Activated CD4-positive, alpha-beta T cell treated with anti-CD3 and anti-CD28 coated beads for 4 hours (primary cell): ENCODE measurements at places on chromosomes 1 and 21.

DNA sequence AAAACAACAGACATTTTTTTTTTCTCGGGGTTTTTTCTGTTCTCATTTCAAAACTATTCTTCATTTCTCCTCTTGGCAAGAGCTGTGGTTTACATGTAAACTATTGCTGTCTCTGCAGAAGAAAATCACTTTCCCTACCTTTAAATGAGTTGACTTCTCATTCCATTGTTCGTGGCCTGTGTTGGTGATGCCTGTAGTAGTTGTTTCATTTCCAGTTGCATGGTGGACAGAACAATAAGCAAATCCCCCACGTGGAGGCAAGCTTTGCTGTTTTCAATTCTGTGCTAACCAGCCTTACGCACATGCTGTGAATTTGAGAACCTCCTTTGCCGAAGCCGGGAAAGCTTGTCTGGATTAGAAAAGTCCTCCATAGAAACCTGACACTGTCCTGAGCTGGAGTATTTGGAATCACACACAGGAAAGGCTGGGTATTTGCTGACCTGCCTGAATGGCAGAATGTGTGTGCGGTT, 26.2 kb upstream of the MAP3K7CL start:
- DNase-seq: no peak

DNA sequence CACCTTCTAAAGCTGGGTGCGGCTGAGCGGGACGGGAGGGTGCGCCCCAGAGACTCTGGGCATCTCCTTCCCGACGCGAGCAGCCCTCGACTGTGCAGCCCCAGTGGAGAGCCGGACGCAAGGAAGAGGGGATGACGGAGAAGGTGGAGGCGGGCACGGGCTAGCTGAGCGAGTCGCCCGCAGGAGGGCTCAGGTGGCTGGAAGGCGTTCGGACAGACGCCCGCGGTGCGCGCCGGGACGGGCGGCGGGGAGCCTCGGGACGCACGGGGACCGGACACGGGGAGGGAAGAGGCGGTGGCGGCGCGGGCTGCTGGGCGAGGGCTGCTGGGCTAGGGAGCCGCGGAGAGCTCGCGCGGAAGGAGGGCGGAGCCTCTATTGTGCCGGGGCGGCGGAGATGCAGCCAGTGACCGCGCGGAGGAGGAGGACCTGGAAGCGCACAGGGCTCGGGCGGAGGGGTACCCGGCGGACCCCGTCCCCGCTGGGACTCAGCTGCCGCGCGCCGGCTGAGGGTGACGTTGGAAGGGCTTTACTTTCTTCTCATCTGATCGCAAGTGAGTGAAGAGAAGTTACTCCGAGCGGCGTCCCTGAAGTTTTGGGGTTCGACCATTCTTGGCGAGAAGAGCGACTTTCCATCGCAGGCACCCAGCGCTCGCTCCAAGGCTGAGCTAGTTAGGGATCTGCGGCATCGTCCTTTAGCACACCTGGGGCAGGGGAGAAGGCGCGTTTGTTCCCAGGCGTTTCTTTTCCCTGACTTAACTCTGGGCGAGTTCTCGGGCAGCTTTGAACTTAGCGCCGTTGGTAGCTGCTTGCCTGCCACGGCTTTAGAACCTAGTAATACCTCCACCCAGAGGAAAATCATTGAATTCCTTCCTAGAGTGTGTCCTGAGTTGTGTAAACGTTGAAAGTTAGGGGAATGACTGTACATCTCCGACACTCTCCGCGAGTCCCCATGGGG, at the start of gene OLFML2B:
OLFML2B (minus strand) TSS at position 323 of the 955 bp plus-strand sequence. CDS start 439 bp downstream, outside the sequence.
- peak; percentile 25 for DNase-seq

GRCh38 chr1:53728702-53729455, 10.1 kb downstream of the GLIS1 start:
- no peak for DNase-seq

- DNase-seq: no peak
Observed at GRCh38 chr21:24045775-24046215, 1561.5 kb downstream of the MRPL39 start.

DNA sequence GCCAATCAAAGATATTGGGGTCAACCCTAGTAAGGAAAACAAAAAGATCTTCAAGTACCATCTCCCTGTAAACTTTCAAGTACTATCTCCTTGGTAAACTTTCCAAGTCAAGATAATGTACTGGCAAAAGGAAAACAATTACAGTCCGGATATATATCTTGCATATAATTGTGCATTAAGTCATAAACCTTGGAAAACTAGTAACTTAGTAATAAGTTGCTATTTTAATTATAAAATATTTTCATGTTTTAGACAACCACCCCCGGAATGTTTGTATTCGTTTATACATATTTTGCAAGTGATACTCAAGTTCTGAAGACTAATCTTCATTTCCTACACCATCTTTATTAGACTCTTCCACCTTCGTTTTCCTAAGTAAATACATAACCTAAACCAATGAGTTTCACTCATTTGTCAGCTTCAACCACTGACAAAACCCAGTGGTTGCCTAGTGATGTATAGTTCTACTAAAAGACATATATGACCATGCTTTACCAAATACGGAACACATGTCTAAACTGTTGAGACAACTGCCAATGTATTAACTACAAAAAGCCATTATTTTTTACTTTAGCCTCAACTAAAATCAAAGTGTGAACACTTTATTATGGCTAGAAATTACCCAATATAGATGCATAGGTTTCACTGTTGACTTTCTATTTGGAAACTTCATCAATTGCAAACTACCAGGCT, 1.7 kb downstream of the AKT3 start:
- DNase-seq: no peak

DNA sequence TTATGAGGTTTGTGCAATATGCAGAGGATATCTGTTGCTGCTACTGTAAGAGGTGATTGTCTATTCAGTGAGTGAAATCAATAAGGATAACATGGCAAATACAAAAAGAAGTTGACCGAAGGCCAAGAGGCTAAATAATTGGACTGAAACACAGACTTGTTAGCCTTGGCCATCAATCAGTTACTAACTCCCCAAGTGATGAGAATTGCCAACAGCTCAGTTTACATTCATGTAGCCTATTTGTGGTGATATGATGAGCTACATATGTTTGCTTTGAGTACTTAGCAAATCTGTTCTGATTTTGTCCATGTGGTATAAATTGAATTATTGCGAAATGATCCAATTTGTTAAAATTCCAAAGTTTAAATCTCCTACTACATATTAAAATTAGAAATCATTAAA, 68.6 kb upstream of the VAV3 start:
- DNase-seq: no peak

DNA sequence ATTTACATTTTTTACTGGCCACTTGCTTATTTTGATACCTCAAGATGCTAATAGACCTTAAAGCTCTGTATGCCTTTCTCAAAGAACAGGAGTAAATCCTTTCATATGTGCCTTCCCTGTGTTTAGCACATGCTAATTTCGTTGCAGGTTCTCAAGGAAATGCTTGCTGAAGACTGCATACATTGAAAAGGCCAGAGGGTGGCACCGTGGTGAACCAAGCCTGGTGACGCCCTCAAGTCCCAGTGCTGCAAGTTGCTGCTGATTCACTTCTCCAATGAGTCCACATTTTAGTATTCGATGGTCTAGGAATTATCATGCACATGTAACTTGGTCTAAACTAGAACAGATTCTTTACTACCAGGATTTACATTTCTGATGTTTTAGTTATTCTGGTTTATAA, 94.1 kb downstream of the CLDN17 start:
- DNase-seq: no peak

GRCh38 chr1:58358346-58358745, 188.2 kb downstream of the OMA1 start:
- DNase-seq: no peak

- no peak for DNase-seq
Observed at GRCh38 chr1:224864006-224864405, 65.5 kb upstream of the DNAH14 start.

DNA sequence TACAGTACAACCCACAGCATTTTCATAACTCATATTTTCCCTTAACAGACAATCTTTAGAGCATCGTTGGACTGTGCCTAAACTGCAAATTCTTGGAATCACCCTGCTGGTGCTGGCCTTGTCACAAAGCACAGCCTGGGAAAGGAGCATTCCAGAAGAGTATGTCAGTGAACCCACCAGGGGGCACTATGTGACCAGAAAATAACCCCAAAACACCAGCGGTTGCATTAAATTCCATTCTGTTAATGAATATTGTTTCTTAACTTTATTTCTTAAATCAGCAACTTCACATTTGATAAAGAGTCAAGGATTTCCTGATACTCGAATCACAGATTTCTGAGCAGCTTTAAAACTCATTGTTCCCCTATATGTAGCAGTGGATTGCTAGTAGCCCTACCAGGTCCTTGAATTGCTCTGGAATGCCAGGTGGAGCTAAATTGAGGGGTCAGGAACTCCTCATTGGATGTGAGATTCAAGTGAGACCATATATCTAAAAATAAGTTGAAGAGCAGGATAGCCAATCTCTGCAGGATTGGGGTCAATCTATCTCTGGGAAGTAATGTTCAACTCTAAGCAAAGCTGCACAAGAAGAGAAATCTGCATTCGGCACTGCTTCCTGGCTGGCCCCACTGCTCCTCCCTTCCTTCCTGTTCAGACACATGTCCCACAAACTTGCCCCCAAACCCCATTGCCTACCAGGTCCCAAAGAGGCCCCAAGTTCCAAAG, 12.7 kb upstream of the RAB4A start:
- peak; percentile 62 for DNase-seq

DNA sequence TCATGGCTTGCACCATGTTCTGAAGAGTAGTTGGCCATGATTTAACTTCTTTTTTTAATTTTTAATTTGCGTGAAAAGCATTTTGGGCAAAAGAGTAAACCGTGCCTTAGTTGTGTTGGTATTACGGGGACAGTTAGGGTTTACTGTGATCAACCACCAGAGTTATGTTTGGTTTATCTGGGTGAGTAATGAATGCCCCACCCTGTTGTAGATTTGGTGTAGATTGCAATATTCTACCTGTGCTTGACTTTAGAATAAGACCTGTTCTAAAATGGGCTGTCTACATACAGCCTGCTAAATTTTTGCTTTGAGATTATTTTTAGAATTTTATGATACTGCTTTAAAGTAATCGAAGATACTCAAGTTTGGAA, 1.4 kb downstream of the USP25 start:
- DNase-seq: no peak

DNA sequence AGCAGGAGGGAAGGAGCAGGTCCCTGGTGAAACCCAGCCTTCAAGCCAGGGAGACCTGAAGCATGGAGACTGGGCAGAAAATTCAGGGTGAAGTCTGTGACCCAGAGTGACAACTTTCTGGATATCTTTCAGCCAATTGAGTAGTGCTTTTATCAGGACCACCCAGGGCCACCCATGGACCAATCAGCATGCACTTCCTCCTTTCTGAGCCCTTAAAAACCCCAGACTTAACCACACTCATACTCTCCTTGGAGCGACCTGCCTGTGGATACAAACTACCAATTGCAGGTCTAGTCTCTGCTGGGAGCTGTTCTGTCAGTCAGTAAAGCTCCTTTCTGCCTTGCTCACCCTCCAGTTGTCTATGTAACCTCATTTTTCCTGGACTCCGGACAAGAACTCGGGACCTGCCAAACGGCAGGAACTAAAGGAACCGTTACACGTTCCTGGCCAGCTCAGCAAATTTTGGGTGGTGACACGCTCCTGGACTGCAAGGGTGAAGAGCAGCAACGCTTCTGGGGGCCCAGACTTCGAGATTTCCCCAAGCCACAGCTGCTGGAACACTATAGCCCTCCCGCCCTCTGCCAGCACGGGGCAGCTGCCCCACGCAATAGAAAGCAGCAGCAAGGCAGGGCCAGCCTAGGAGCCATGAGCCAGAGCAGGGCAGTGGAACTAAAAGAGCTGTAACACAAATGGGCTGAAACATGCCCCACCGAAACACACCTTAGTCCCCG, 1183.4 kb downstream of the AMY1C start:
- no peak for DNase-seq

DNA sequence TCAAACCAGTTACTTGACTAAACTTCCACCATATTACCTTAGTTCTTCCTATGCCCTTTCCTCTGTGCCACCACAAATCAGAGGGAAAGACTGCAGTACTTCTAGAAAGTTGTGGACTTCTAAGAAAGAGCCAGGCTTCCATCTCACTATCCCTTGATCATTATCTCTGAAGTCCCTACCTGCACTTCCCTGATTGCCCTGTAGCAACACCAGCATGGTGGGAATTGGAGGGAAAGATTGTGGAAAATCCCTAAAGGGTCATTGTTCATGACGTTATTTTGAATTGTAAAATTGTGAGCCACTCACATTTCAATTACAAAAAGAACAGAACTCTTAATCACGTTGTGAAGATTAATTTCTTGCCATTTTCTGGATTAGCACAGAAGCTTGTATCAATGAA, 23.4 kb upstream of the KIAA1614 start:
- no peak for DNase-seq

GRCh38 chr1:15452216-15452615, 4.3 kb upstream of the CELA2A start:
- DNase-seq: no peak

- DNase-seq: no peak
Observed at GRCh38 chr1:77671836-77672235, 10.6 kb downstream of the ZZZ3 start.

GRCh38 chr1:40676501-40676900, 11.0 kb upstream of the RIMS3 start:
- no peak for DNase-seq

- DNase-seq: no peak
Observed at GRCh38 chr1:239655023-239655422, 268.7 kb downstream of the CHRM3 start.

- no peak for DNase-seq
Observed at GRCh38 chr1:25501235-25502058, 42.0 kb upstream of the LDLRAP1 start.

DNA sequence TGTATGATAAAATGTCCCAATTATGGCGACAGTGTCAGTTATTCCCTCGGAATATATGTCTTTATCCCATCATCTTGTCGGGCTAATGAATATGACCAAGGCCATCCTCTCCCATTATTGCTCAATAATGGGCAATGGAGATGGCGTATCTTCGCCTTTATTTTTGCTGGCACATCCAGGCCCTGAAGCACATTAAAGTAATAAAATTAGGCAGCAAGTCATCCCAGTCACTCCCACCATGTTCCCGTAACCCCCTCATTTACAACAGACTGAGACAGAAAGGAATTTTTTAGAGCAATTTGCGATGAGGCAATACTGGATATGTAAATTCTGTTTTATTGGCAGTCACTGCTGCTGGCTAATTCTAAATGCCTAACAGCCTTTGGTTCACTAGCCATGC, 35.3 kb downstream of the CLIC6 start:
- no peak for DNase-seq

- DNase-seq: no peak
Observed at GRCh38 chr1:213075725-213076124, 24.7 kb downstream of the RPS6KC1 start.
